Stimulated activated CD4-positive, alpha-beta T cell treated with anti-CD3 and anti-CD28 coated beads, Interleukin-15, amount 100 ng/mL, for 1 hour (primary cell): ENCODE measurements at places on chromosomes 1 and 21.

DNA sequence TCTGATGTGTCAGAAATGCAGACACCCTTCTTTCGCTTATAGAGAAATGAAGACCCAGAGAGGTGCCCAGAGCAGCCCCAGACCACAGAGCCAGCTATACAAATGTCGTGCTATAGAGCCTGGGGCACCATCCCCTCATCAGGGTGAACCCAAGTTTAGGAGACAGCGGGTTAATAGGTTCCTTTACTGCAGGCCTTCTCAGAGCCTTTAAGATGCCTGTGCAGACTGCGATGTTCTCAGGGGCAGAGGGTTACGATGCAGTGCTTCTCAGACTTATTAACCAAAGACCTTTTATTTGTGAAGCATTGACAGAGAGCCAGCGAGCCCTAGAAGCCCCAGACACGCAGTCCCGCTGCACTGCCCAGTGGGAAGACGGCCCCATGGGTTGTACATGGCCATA, 46.9 kb downstream of the STPG1 start:
- no peak for DNase-seq

- no peak for DNase-seq
Observed at GRCh38 chr21:33025106-33025488, 638 bp upstream of the OLIG2 start.

DNA sequence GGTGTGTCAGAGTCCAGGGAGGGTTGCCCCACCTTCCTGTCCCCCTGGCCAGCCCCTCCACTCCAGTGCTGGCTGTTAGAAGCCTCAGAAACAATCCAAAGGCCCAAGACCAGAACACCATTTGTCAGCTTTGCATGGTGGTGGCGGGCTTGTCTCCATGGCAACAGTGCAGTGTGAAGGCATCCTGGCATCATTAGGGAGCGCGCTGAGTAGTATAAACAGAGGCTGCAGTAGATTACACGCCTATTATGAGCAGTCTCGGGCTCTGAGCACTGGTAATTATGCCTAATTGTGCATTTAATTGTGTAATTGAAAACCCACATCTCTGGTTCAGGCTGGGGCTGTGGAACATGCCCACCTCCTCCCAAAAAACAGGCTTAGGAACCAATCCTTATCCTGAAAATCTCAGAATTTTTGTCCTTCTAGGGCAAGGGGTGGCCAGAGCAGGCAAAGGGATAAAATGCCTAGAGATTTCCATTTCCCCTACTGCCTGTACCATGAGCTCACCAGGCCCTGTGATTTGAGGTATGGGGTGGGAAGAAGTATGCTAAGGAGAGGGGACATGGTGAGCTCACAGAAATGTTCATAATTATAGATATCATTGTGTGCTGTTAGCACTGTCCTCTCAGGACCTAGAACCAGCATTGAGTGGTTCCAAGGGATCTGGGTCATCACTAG, 11.7 kb downstream of the NKAIN1 start:
- DNase-seq, result no peak

DNA sequence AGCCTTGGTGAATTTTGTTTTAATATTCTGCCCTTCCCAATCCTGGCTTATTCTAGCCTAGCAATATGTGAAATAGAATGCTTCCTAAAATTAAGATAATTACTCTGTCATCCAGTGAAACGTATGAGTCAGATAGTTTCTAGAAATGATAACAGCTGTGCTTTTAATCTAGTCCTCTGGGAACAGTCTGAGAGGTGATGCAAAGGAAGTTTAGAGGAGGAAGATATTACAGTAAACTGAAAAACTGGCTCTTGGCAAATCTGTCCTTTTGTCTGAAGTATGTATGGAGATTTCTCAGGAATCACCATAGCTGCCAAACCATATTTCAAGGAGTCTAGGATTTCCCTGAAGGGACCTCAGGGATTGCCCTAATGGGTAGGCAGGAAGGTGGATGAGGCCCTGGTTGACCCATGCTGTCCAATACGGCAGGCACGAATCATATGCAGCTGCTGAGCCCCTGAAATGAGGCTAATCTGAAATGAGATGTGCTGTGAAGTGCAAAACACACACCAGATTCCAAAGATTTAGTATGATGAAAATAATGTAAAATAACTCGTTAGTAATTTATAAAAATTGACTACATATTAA, 70.8 kb upstream of the LBR start:
- no peak for DNase-seq

GRCh38 chr1:150931773-150932172, 5.6 kb downstream of the SETDB1 start:
- DNase-seq, result no peak

DNA sequence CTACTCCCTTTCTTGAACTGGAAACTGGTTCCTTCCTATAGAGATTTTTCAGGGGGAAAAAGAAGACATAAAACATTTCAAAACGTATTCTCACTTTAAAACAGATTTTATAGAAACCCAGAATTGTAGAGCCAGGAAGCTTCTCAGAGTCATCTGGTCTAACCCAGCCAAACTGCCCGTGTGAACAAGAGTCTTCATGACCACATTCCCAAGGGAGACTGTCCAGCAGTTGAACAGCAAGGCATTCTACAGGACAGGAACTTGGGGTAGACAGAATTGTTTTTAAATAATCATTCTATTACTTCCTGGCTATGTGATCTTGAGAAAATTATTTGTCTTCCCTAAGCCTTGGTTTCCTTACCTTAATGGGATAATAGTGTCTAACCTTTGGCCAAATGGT, 163.5 kb upstream of the IVNS1ABP start:
- no peak for DNase-seq

GRCh38 chr1:50710099-50710498, 250.0 kb downstream of the FAF1 start:
- no peak for DNase-seq

GRCh38 chr1:234509457-234510328, 30.7 kb upstream of the TARBP1 start:
- no peak for DNase-seq

- DNase-seq, result no peak
Observed at GRCh38 chr1:243487649-243488227, 231.9 kb downstream of the SDCCAG8 start.

GRCh38 chr1:156980551-156980950, 60.1 kb downstream of the LRRC71 start:
- DNase-seq, result no peak

DNA sequence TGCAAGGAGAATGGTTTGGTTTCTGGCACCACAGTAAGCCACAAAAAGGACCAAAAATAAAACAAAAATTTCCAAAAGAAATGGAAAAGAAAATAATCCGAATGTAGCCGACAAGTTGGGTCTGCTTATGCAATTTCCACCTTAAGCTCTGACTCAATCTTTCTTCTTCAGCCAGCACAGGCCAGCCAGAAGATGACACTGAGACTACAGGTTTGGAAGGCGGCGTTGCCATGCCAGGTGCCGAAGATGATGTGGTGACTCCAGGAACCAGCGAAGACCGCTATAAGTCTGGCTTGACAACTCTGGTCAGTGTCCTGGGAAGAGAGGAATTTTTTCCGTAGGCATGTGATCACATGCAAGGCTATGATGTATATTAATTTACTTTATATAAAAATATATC, 23.4 kb downstream of the PDPN start:
- DNase-seq, result no peak

- no peak for DNase-seq
Observed at GRCh38 chr1:207965392-207966387, 54.8 kb upstream of the CD34 start.

- DNase-seq, result no peak
Observed at GRCh38 chr1:19802269-19802668, 2.6 kb upstream of the TMCO4 start.

DNA sequence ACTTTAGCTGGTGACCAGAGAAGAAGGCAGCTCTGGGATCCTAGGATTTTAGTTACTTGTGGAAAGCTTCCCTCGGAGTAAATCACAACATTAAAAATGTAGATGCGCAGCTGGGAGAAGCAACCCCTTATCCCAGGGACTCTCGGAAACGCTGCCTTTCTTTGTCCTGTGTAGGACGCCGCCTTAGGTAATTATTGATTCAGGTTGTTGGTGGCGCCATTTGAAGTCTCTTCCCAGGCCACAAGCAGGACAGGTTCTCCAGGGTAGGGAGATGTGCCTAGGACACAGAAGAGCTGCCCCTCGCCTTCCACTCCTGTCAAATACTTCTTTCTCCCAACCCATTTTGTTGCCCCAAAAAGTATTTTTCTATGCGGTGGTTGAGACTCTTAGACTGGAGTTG, 10.3 kb downstream of the SLC37A1 start:
- DNase-seq, result no peak

GRCh38 chr1:200298242-200298641, 111.6 kb downstream of the ZNF281 start:
- no peak for DNase-seq

GRCh38 chr1:216765346-216766300, 42.4 kb upstream of the ESRRG start:
- no peak for DNase-seq

- DNase-seq, result no peak
Observed at GRCh38 chr1:39164256-39164655, 40.2 kb upstream of the MACF1 start.

DNA sequence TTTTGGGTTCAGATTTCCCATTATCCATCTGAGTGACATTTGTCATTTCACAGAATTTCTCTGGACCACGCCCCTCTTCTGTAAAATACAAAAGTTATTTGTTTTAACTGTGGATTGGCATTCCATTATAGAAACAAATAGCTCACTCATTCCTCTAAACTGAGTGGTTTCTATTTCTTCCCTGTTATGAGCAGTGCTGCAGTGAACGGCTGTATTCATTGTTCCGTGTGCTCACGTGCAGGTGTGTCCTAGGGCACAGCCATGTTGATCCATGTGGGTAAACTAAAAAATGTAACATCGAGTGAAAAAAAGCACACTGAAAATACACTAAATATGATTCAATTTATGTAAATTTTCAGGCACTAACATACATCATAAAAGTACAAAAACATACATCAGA, 27.0 kb upstream of the IL12RB2 start:
- no peak for DNase-seq

- DNase-seq, result no peak
Observed at GRCh38 chr1:29033829-29034466, 89.8 kb downstream of the TMEM200B start.

- no peak for DNase-seq
Observed at GRCh38 chr21:19608101-19608621, 1204.6 kb upstream of the TMPRSS15 start.

DNA sequence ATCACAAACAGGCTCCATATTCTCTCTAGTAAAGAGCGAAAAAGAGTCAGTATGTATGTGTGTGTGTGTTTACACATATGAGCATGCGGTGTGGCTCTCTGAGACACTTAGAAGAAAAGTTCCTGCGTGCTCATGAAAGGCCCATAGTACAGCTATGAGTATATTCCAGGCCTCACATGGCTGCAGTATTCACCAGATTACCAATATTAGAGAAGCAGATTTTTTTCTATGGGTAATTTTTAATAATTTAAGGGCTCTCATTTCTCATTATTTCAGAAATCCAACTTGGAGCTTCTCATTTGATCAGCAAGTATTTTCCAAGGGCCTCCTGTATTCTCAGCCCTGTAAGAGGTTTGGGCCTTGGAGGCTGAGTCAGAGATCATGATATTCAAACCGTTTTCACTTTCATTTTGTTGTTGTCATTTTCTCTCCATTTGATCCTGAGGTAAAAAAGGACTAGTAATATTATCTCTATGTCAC, 232.9 kb upstream of the SGIP1 start:
- DNase-seq, result no peak

- DNase-seq, result no peak
Observed at GRCh38 chr1:153370146-153370545, 5.3 kb downstream of the S100A12 start.

- DNase-seq, result no peak
Observed at GRCh38 chr1:244346972-244347618, 104.6 kb downstream of the ADSS2 start.

DNA sequence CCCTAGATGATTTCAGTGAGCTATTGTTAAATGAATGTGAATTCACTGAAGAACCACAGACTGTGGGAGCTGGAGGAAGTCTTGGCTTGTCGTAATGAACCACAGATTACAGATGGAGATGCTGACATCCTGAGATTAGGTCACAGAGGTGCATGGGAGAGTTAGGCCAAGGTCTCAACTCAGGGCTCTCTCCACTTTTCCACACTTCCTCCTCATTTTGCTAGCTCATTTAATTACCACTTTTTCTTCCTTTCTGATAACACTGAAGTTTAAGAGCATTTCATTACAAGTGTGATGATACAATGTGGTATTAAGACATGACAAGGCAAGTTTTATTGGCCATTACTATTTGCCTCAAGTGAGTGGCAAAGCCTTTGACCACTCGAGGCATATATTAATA, 30.8 kb downstream of the ST6GALNAC3 start:
- no peak for DNase-seq

- DNase-seq, result no peak
Observed at GRCh38 chr1:86153836-86154235, 2.7 kb downstream of the COL24A1 start.

GRCh38 chr1:2643414-2644077, 10.7 kb upstream of the MMEL1 start:
- no peak for DNase-seq

DNA sequence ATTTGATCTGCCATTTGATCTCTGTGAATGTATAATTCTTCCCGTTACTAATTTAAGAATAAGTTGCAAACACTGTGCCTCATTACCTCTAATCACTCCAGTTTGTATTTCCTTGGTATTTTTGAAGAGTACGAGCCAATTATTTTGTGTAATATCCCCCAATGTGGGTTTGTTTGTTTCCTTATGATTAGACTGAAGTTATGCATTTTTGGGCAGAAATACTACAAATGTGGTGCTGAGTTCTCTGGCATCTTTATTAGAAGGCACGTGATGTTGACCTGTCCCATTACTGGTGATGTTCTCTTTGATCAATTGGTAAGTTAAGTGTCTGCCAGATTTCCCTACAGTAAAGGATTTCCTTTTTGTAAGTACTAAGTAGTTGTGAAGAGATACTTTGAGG, 10.3 kb downstream of the MIXL1 start:
- no peak for DNase-seq

- DNase-seq, result no peak
Observed at GRCh38 chr1:109530457-109531087, 9.1 kb upstream of the GPR61 start.

DNA sequence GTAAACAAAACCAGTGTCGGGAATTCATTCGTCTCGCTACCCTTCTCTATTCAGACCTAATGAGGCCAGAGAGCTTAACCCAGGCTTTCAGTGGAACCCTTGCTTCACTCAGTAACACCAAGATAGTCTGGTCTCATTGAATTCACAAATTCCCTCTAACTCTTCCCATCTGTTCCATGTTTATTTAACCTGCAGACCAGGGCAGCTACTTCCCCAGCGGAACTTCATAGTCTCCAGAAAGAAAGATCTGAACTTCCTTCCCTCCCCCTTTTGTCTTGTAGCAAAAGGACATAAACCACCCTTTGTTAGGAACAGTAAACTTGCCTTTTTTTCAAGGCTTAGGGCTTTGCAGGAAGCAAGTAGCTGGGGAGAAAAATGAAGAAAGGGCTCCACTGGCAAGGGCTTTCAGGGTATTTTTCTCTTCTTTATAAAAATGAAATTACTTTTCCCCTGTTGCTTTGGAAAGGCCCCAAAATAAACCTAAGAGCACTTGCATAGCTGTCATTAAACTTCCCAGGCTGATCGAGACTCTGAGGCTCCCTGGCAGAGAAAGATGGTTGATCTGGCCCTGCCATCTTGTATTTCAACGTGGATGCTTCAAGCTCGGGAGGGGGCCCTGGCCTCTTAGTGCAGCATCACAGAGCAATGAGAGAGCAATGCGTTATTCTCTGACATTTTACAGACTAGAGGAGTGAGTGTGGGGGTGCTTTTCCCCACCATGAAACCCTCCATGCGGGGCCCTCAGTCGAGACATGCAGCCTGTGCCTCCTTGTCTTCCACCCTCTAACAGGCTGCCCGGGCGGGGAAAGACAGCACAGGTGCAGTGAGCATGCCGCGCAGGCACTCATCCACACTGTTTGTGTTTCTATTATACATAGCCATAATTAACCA, 30.0 kb downstream of the MIS18A start:
- no peak for DNase-seq

- DNase-seq, result no peak
Observed at GRCh38 chr1:31781756-31782371, 17.7 kb upstream of the ADGRB2 start.
